ENCODE measurements at places on chromosomes 1 and 21. TPM values are rescaled to one million over a fixed set of nuclear protein-coding genes. Genes with fewer than 3 reads are reported as not detected.

The S100PBP gene
- total RNA-seq = 42.4 TPM

DNA sequence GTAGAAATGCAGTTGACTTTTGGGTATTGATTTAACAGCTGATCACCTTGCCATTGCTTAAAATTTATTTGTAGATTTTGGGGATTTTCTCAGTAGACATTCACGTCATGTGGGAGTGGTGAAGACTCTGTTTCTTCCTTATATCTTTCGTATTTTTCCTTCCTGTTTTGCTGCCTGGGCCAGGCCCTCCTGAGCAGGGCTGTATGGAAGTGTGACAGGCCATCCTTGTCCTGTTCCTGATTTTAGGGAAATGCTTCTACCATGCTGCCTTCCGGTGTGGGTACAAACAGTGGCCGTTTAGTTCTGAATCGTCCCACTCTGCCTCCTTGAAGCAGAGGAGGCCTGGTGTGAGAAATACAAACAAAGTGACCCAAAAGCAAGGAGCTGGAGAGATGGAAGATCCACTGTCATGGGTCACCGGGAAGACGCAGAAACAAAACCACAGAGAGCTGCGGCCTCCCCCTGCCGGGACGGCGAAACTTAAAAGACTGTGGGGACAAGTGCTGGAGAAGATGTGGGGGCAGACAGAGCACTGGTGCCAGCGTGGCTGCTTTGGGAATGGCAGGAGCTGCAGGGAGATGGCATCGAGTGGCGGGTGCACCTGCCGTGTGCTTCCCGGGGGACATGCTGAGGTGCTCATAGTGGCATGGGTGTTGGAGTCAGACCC, 7.6 kb downstream of the AGPAT3 start:
- no peak for DNase-seq

GRCh38 chr1:54971317-54971791, 9.1 kb upstream of the TMEM61 start:
- no peak for DNase-seq

DNA sequence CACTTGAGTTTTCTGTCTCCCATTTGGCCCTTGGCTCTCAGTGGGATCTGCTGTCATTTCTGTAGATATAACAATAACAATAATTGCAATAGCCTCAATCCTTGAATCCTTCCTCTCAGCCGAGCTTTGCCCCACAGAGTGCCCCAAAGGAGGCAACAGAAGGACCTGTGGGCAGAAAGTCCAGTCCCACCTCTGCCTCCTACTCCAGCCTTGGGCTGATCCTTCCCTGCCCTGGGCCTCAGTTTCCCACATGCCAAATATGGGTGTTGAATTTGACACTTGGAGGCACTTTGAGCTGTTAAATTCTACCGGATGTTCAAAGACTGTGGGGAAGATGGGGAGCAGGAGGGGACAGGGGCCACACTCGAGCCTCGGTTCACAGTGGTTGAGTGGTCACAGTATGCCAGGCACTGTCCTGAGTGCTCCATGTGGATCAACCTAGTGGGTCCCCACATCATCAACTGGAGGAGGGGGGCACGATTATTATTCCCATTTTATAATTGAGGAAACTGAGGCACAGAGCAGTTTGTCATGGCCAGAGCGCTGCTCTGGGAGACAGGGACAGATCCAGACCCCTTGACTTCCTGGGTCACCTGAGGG, 307.1 kb downstream of the MATN1 start:
- DNase-seq = no peak

- no peak for DNase-seq
Observed at GRCh38 chr1:89295187-89295586, 22.5 kb upstream of the GBP5 start.

DNA sequence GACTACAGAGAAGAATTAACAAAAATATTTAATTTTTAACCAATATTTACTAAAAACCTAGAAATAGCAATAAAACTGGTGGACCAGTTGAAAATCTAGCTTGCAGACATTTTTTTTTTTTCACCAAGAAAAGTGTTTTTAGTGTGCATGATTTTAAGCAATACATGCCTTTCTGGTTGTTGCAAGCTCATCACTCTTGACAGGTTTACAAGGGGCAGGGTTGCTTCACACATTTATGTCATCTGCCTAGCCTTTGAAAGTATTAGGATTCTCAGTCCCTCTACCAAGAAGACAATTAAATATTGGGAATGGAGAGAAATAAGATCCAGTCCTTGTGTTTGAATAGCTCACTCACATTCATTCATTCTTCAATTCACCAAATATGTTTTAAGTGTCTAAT, 53.8 kb upstream of the LYPLAL1 start:
- DNase-seq = no peak

- DNase-seq = no peak
Observed at GRCh38 chr1:247102381-247102780, 1.8 kb downstream of the ZNF669 start.

DNA sequence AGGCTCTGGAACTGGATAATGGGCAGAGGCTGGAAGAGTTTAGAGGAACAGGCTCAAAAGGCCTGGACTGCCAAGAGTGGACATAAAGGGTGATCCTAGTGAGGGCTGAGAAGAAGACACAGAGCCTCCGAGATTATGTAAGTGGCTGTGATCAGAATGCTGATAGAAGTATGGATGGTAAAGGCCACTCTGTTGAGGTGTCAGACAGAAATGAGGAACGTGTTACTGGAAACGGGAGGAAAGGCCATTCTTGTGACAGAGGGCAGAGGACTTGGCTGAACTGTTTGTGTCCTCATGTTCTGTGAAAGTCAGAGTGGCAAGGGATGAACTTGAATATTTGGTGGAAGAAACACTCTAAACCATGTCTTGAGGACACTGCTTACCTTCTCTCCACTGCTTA, 6.7 kb upstream of the ABCG1 start:
- peak; percentile 26 for DNase-seq

DNA sequence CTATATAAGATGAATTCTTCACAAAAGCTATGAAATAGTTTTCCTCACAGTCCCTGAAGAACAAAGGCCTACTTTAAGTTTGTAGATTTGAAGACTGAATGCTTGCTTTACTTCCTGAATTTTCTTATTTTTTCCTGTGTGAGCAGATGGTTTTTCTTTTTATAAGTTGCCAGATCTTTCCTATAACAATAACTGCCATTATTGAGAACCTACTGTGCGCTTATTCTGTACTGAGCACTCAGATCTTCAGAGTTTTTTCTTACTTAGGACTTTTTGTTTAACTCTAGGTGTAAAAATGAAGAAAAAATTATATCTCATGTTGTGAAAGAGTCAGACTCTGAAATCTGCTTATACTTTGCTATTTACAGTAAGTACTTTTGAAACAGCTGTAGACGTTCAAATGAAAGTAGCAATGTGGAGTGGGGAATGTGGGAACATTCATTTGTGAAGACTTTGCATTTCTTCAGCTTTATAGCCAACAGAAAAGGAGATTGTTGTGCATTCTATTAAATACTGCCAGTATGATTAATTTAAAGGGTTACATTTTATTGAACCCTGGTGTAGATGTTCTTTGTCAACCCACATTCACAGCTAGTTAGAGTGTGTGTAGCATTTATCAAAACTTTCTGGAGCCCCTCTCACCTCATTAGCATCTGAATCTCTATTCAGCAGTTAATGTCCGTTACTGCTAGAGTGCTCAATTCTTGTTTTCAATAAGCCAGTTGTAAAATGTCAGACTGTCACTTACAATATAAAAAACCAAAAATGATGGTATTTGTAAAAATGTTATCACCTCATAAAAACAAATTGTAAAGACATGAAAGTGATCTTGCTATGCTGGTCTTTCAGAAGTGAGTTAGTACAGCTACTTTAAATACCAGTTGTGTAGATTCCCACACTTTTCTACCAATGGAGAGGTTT, 29.0 kb downstream of the NFIA start:
- no peak for DNase-seq

- no peak for DNase-seq
Observed at GRCh38 chr1:99347041-99347684, 82.9 kb downstream of the PLPPR4 start.

The CFHR1 gene
- total RNA-seq = not detected

DNA sequence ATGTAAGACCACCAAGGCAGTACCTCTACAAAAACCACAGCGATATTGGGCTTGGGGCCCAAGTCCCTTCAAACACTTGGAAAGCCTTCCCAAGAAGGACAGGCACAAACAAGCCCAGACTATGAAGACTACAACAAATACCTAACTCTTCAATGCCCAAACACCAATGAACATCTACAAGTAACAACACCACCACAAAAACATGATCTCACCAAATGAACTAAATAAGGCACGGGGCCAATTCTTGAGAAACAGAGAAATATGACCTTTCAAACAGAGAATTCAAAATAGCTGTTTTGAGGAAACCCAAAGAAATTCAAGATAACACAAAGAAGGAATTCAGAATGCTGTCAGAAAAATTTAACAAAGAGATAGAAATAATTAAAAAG, 86.8 kb downstream of the COL24A1 start:
- no peak for DNase-seq

The CHODL gene
- not detected for total RNA-seq

The TMCC2 gene
- 7.2 TPM for total RNA-seq

DNA sequence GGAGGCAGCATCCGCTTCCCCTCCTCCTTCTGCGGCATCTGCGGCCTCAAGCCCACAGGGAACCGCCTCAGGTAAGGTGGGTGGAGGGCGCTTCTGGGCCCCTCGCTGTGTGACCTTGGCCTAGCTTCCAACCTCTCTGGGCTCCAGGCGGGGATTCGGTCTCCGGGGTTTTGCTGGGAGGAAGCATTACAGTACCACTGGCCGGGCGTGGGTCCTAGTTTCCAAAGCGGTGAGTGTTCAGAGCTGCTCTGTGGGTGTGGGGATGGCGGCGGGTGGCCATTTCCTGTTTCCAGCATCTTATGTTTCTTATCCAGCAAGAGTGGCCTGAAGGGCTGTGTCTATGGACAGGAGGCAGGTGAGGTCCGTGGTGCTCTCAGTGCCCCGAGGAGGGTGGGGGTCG, 11.6 kb downstream of the FAAH start:
- DNase-seq = no peak

DNA sequence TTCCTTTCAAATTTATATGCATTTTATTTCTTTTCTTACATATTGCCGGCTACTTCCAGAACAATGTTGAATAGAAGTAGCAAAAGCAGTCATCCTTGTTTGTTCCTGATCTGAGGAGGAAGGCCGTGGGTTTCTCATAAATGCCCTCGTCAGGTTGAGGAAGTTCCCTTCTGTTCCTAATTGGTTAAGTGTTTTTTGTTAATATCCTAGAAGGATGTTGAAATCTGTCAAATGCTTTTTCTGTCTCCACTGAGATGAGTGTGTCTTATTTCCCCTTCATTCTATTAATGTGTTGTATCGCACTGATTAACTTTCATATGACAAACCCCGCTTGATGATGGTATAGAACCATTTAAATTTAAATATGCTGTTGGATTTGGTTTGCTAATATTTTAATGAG, 15.4 kb downstream of the TTLL10 start:
- no peak for DNase-seq

GRCh38 chr1:82466416-82466815, 665.7 kb downstream of the ADGRL2 start:
- DNase-seq = no peak

DNA sequence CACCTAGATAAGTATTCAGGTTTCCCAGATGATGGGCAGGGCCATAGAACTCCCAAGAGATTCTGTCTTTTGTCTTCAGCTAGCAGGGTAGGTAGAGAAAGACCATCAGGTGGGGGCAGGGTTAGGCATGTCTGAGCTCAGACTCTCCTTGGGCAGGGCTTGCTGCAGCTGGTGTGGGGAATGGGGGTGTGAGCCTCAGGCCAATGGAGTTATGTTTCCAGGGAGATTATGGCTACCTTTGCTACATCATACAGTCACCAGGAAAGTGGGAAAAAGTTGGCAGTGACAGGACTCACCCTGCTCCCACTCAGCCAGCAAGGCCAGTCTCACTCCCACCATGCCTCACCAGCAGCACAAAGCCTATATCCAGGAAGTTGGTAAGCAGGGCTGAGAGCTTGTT, 77.8 kb downstream of the DRAM2 start:
- DNase-seq = no peak

The NIPAL3 gene
- 55.4 TPM for total RNA-seq
